ENCODE measurements at places on chromosomes 1 and 21.

GRCh38 chr1:226643177-226643576, 94.6 kb downstream of the STUM start:
- no peak for DNase-seq

GRCh38 chr1:17719874-17720273, 35.3 kb upstream of the ACTL8 start:
- no peak for DNase-seq

DNA sequence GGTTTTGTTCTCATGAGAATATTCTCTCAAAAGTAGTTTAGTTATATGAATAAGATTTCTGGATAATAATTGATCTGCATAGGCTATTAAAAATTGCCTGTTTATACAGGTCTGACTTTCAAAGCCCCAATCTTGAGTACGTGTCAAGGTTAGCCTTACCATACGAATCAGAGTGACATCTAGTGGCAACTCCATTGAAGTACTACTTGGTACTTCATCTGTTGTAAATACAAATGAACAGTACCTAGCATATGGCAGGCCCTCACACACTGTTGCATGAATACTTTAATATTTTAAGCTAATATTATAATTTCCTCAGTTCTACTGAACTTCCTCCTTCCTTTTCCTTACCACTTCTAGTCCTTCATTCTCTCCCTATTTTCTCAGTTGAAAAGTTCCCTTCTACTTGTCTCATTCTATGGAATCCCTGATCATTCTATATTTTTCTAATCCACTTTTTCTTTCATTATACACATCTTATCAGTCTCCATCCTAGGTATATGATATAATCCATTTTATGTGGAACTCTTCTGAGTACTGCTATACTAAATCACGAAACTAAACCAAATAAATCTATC, 101.2 kb downstream of the AKT3 start:
- no peak for DNase-seq

- DNase-seq, result no peak
These were observed 51.7 kb downstream of the GADD45A start for GRCh38 chr1:67736750-67737149.

DNA sequence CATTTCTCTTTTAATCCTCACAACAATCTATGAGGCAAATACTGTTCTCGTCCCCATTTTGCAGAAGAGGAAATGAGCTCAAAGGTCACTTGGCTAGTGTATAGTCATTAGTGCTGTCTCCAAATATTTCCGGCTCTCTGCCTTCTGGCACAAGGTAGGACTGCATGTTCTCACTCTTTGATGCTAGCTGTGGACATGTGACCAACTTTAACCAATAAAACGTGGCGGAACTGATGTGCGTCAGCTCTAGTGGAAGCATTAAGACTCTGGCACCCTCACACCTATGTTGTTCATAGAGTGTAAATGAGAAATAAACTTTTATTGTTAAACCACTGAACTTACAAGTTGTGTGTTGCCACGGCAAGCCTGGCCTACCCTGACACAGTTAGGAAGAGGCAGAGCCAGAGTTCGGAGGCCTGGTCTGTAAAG, 5.0 kb upstream of the KIF21B start:
- DNase-seq, result no peak

Measured in H9 (cell line).